ENCODE measurements at places on chromosomes 6 and 20. TPM values are rescaled to one million over a fixed set of nuclear protein-coding genes. Genes with fewer than 3 reads are reported as not detected.

Gene CASS4
- 0.05 TPM for total RNA-seq

Gene ENPP5
- total RNA-seq, result not detected

Gene ABHD16B
- total RNA-seq, result not detected

Gene KPNA5
- total RNA-seq, result 16.1 TPM

Gene SLC2A10
- 16.0 TPM for total RNA-seq

All from dermis blood vessel endothelial cell (primary cell).